ENCODE measurements at places on chromosomes 6 and 20.
A peak's percentile ranks its signal among the peaks of the same experiment; 100 is the strongest.

DNA sequence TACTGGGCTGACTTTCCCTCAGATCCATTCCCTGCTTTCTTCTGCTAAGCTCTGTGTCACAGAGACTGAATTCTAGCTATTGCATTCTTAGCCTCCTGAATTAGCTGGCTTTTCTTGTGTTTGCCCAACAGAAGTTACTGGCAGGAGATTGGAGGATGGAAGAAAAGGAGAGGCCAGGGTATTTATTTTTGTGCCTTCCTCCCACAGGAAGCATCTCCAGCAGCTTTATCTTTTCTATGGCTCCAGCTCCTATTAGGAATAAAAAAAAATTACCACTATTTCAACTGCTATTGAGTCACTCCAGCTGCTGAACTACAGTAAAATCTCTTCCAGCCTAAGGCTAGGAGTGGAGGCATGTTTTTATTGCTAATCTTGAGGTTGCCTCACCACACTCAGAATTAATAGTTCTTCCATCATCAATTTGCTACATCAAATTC, 492.4 kb downstream of the RFPL4B start:
- no peak for DNase-seq

DNA sequence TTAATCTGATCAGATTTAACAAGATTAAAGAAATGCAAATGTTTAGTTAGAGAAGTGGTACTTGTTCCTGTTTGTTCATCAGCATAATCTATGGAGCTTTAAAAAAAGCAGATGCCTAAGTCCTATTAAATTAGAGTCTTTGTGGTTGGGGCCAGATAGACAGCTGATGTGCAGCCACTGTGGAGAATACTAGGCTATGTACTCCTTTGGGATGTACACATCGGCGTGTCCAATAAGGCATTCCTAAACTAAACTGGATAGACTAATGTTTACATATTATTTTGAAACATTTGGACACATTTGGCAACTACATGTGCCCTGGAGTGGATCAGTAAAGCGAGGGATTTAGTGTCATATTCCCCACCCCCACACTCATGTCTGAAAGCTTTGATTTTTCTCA, 459.5 kb downstream of the LMBRD1 start:
- DNase-seq = no peak

DNA sequence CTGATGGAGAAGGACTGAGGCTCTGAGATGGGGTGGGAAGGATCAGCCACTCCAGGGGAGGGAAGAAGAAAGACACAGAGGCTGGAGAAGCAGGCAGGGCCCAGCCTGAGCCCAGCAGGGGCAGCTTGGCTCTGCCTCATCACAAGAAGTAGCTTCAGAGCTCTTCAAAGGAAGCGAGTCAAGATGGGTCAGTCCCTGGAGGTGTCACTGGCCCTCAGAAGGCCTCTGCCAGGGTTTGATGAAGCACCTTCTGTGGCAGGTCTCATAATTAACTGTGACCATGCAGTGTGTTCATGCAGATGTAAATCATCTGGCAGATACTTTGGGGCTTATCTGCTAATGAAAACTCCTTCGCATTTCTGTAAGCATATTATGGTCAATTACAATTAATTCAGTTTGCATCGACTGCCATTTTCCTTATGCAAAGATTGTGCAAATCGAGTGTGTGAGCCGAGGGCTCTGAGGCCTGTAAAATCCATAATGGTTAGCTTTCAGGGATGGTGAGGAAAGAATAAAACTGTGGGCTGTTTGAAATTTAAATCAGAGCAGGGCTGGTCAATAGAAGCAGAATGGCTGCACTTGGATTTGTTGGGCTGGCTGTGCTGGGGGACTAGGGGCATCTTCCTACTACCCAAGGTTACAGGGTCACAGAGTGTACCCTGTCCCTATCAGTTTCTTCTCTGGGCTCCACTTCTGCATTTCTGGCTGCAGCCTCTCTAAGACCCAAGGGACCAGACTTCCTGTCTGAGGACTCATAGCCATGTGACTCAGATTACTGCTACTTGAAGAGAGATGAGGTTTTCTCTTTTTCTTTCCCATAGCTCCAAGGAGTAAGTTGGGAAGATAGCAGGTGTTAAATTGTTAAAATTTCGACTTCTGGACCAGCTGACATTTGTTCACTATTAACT, 376.6 kb downstream of the DHX35 start:
- no peak for DNase-seq

DNA sequence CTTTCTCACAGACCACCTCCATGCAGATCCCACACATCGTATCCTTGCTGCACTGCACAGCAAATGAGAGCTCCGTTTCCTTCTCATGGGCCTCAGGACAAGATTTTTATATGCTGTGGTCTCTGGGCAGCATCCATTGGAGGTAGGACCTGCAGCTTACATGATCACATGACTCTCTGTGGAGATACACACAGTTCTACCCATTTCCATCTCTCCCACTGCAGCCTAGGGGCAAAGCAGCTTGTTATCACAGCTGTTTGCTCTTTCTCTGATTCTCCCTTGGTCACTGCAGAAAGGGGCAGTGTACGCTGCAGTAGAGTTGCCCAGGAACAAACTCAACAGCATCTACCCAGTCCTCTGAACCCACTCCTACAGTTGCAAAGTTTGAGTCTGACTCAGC, 48.9 kb downstream of the ZNF334 start:
- DNase-seq = no peak

GRCh38 chr6:111771629-111772028, 101.6 kb downstream of the FYN start:
- no peak for DNase-seq

DNA sequence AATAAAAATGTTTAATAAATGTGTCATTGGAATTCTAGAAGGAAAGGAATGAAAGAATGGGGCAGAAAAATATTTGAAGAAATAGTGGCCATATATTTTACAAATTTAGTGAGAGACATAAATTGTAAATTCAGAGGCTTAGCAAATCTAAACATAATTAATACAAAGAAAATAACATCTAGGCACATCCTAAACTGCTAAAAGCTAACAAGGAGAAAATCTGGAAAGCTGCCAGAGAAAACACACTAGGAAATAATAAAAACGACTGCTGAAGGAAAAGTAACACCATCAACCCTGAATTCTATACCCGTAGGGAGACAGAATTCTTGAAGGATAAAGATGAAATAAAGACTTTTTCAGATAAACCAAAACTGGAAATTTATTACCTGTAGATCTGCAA, 23.8 kb downstream of the CYB5R4 start:
- DNase-seq = no peak

GRCh38 chr20:12808006-12808567, 200.7 kb upstream of the SPTLC3 start:
- DNase-seq = no peak

DNA sequence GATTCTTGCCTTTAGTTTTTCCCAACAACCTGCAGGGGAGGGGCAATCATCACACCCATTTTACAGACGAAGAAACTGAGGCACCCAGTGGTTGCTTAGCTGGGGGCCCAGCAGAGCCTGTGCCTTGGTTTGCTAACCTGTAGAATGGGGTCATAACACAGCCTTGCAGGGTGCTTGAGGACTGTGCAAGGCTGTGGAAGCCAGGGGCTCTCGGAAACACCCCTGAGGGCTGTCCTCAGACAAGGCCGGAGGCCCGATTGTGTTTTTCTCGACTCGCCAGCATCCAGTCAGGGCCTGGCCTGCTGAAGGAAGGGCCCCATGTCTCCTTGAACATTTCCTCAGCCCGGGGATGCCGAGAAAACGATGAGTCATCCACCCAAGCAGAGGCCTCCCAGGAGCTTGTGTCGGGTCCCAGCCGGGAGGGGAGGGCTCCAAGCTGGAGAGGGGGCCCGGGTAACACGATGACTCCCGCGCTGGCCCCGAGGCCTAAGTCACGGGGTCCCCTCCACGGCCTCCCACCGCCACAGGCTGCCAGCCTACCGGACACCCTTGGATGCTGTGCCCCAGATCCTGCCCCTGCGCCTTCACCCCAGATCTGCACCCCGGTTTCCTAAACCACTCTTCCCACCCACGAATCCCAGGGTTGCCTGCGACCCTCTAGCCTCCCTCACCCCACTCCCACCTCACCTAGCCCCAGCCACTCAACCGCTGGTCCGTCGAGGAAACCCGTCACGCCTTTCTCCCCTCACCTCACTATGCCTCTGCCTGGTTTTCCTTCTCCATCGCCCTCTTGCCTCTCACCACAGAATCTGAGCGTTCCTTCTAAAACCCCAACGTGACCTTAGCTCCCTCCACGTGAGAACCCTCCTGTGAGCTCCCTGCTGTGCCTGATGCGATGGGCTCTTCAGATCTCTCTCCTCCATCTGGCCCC, 10.6 kb downstream of the NOL4L start:
- DNase-seq = no peak

DNA sequence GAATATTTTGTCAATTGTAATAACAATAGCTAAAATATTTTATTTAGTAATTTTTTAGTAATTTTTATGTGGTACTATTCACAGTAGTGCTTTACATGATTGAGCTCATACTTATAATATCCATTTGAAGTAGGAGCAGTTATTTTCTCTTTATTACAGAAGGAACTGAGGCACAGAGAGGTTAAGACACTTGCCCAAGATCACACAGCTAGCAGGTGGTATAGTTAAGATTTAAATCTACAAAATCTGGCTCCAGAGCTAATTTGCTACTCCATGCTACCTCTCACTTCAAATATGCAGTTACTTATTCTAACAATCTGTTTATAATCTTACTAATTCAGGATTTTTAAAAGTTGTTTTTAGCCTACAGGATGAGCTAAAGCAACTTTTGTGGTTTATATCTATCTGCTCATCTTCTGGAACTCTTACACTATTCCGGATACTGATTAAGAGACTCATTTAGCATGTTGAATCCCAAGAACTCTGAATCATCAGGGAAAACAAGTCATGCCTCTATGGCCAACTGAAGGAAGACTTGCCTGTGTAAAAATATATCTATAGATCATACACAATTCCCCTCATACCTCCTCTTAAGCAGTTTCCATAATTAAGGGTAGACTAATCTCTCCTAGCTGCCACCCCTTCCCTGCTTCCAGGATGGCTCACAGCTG, 324.2 kb downstream of the UBE3D start:
- no peak for DNase-seq

GRCh38 chr6:53032849-53033248, 32.4 kb upstream of the FBXO9 start:
- DNase-seq = no peak

DNA sequence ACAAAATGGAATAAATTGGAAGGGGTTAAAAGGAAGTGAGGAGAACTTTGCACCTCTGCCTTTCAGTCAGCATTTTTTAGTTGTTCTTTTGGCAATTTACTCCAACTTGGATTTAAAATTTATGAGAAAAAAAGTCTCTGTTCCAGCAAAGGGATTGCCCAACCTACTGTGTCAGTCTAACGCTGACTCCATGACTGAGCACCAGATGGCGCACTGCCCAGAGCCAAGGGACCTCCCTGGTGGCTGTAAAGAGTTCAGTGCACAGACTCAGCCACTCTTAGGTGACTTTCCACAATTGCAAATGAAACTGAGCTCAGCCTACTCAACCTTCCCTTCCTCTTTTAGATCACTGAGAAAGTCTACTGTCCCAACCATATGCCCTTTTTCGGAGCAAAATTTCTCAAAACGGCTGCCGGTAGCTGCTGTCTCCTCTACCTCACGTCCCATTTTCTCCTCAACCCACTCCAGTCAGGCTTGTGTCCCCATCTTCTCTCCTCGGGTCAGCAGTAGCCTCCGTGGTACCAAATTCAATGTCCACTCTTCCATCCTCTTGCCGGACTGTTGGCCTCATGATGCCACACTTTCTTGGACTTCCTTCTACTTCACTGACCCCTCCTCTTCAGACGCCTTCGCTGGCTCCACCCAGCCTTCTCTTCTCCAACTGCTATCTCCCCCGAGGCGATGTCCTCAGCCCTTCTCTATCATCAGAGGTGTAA, 38.7 kb downstream of the GSTA2 start:
- DNase-seq = peak; percentile 20

GRCh38 chr20:38167851-38168760, 3.0 kb upstream of the TGM2 start:
- no peak for DNase-seq

GRCh38 chr6:29597184-29597583, 12.3 kb downstream of the OR2H2 start:
- DNase-seq = no peak

DNA sequence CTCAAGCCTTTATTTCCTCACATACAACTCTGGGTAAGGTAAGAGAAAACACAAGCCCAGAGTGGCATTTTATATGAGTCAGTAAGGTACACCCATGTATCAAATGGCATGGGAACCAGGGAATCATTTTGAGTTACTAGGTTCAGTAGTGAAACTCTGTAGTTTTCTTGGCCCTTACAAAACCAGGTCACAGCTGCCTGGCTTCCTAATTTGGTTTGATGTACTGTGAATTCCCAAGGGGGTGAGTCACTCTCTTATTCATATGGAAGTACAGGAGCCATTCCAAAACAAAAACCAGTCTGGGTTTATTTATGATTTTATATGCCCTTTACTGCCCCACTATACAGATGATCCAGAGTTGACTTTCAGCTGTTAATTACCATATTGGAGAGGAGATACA, 70.7 kb downstream of the PDE7B start:
- no peak for DNase-seq

DNA sequence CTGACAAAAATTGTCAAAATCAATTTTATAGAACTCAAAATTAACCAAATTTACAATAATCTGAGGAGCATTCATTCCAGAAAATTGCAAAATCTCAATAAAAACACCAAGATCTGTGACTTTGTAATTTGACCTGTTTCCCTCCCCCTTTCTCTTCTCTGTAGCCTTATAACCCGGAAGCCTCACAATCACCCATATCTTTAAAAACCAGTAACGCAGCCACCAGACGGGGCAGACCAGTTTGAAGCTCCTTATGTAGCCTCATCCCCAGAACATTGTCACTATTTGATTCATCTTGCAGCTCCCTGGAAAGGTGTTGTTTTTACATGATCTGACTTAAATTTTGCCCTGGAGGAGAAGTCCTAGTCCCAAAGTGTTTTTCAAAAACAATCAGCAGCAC, 27.5 kb upstream of the TGM6 start:
- DNase-seq = no peak

- DNase-seq = no peak
Observed at GRCh38 chr6:13524801-13525508, 37.6 kb upstream of the GFOD1 start.

DNA sequence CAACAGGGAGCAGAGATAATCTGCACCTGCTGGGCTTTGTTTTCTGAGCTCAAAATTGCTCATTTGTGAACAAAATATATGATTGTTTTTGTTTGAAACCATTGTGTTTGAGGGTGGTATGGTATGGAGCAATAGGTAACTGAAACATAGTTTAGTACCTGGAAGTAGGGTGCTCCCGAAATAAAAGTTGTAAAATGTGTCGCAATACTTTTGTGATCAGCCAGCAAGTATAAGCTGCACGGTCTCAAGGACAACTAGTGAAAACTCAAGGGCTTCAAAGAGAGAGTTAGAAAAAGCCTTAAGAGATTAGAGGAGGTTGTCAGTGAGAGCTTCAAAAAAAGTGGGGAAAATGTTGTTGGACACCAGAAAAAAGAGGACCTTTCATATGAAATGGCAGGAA, 579.8 kb upstream of the POU3F2 start:
- DNase-seq = no peak

DNA sequence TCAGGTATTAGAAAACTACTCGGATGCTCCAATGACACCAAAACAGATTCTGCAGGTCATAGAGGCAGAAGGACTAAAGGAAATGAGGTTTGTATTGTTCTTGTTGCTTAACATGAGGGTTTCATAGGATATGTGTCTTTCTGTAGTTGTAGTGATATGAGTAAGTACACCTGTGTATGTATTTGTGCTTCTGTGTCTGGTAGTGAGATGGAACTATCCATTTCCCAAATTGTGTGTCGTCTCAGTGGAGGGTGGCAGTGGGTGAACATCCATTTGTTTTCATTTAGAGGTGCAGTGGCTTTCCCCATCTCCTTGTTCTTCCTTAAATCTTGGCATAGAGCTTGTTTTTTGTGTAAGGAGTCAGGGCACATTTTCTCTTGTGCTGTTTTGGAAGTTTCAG, 8.2 kb downstream of the ASXL1 start:
- DNase-seq = no peak
